ENCODE measurements at places on chromosomes 4 and X.

GRCh38 chr4:13907255-13907751 lies 279.8 kb upstream of the BOD1L1 start:
- DNase-seq, result no peak

DNA sequence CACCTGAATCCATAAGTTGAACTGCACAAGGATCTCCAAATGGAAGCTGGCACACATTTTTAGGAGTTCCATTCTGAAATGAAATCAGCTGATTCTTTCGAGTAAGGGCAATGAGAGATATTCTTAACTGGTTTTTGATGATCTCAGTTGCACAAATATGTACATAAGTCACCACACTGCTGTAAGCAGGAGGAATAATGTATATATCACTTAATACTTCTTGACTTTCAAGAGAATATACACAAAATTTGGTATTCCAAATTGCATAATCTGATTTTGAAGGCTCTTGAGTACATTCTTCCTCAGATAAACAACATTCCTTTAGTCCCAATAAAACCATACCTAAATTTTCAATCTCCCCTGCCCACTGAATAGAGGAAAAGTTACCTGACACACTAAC lies 8.2 kb downstream of the FANCB start:
- DNase-seq, result no peak

GRCh38 chrX:5907207-5907606 lies 321.5 kb downstream of the NLGN4X start:
- DNase-seq, result no peak

DNA sequence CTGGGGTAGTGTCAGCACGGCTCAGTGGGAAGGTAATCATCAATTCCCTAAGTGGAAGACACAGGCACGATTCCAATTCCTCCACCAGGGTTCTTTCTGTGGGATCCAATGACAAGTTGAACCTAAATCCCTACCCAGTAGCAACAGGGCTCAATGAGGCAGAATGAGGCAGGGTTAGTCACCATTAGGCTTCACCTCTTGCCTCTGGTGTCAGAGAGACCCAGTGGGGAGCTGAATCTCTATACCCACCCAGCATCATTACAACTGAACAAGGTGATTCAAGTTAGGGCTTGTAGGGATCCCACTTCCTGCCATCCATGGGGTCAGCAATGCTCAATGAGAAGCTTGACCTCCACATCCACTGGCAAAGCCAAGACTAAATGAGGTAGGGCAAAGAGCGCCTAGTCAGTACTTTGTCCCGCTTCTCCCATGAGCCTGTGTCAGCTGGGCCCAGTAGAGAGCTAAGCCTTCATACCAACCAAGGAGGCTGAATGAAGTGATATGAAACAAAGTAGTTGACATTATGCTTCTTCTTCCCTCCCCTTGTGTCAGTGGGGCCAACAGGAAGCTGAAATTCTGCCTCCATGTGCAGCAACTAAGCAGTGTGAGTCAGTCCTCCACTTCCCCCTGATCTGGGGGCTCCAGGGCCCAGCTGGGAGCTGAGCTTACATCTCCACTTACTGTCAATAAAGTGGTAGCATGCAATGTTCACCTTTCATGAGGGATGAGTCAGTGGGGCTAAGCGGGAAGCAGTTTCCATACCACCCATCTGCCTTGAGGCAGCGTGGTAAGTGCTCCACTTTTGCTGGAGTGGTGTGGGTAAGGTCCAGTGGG lies 36.4 kb upstream of the RBM41 start:
- no peak for DNase-seq

- DNase-seq, result no peak
Measured at GRCh38 chr4:74805601-74806000, 11.3 kb upstream of the BTC start.

- no peak for DNase-seq
Measured at GRCh38 chr4:118273642-118274041, 79.2 kb downstream of the PRSS12 start.

DNA sequence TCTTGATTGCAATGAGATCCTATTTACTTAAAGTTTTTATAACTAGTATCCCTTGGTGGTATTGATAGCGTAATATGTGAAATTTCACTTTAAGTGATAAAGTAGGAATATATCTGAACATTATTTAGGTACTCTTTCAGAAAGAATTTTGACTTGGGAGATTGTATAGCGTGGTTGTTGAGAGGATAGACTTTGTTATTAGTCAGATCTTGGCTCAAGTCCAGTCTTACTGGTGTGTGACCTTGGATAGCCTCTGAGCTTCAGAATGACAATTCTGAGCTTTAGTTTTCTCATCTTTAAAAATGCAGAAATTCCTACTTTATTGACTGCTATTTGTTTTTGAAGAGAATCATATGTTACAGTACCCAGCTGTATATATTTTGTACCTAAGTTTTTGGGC lies 32.6 kb downstream of the DCK start:
- DNase-seq, result peak; percentile 87

DNA sequence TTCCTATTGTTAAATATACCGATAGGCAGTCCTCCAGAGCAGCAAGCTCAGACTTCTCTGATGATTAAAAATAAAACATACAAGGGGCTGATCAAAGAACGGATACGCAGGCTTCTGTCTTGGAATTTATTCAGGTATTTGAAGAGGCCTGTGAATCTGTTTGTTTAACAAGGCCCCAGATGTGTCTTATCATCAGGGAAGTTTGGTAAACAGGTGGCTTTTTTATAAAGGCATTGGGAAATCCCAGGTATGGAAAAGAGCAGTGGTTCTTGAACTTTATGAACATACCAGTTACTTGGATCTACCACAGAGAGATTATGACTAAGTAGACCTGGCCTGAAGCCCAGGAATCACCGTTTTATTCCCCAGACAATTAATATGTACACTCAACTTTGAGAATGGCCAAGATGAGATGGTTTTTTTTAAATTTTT lies 47.9 kb downstream of the SOWAHB start:
- no peak for DNase-seq

DNA sequence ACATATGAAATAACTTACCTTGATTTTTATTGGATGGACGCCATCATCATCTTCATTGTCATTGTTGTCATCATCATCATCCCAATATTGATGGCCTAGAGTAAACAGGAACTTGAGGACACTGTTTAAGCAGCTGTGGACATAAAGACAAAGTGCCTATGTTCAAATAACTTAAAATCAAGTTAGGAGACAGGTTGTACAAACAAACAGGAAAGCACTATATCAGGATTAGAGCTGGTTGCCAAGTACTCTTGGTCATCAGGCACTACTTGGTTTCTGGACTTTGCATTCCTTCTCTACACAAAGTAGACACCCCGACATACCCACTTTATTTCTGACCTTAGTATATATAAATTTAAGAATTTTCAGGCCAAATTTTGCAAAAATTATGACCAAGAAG lies 608.6 kb downstream of the KLHL13 start:
- no peak for DNase-seq

DNA sequence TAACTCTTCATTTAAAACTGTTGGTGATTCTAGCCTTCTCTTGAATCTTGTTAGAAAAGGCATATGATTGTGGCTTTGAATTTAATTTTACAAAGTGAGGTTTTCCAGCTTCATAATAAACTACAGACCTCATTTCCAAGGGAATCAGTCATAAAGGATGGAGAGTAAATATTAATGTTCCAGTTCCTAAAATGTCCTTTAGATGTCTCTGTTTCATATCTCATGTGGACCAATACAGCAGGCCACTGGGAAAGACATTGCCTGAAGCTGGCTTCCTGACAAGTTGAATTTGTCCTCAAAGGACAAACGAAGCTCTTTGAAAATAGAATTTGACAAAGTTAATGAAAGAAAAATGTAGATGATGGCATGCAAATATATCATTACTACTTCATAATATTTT lies 125.4 kb downstream of the ZNF330 start:
- no peak for DNase-seq

DNA sequence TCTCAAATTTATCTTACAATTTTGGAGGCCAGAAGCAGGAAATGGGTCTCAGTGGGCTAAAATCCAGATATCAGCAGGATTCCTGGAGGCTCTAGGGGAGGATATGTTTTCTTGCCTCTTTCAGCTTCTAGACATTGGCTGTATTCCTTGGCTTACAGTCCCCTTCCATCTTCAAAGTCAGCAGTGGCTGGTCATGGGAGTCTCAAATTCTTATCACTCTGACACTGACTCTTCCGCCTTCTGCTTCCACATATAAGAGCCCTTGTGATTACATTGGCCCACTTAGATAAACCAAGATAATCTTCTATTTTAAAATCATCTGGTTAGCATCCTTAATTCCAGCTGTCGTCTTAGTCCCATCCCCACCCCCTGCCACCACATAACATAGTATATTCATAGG lies 113.0 kb downstream of the PCDH7 start:
- DNase-seq, result no peak

GRCh38 chr4:26719954-26720552 lies 136.2 kb downstream of the TBC1D19 start:
- DNase-seq, result no peak

- no peak for DNase-seq
Measured at GRCh38 chr4:76616526-76616925, 181.5 kb downstream of the SHROOM3 start.

DNA sequence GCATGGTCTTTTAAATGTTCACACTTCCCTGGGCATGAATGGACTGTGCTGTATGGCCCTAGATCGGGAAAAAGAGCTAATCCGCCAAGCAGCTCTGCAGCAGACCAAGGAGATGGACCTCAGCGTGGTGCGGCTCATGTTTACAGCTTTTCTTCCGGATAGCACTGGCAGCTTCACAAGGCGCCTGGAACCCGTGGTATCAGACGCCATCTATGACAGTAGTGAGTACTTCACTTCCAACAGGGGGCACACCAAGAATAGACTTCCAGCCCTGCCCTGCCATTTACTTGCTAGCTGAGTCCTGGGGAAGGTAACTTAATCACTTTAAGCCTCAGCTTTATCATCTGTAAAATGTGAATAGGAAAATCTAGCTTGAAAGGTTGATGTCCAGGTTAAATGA lies 77.7 kb downstream of the NFKB1 start:
- DNase-seq, result peak; percentile 33

DNA sequence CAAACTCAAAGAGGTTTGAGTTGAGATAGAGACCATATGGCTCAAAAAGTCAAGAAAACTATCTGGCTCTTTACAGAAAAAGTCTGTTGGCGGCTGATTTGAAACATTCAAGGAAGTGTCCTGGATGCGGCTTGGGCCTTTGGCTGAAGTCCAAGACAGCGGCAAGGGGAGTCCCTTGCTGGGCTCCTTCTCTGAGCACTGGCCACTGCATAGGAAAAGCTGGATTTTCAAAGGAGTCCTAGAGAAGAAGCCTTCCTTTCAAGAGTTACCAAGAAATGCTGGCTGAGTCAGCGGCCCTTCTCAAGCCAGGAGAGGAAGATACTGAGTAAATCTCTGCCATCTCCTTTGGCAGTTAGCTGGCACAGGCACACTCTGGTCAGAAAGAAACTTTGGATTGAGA lies 12.1 kb downstream of the APLN start:
- no peak for DNase-seq

- no peak for DNase-seq
Measured at GRCh38 chrX:110251526-110251925, 66.4 kb downstream of the AMMECR1 start.

DNA sequence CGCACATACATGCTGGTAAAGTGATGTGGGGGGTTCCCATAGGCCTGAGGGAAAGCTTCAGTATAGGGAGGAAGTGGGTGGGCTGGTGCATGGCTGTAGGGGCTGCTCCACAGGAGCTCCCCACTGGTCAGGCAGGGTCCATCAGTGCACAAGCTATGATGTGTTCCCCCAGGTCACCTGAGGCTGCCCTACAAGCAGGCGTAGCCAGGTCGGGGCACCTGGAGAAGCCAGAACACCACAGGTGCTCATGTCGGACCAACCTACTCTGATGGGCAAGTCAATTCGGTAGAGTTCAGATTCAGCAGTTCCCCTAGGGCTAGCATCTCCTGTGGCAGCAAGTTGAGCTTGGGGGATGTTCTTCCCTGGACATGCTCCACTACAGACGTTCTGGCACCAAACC lies 103.3 kb upstream of the EPHA5 start:
- no peak for DNase-seq

DNA sequence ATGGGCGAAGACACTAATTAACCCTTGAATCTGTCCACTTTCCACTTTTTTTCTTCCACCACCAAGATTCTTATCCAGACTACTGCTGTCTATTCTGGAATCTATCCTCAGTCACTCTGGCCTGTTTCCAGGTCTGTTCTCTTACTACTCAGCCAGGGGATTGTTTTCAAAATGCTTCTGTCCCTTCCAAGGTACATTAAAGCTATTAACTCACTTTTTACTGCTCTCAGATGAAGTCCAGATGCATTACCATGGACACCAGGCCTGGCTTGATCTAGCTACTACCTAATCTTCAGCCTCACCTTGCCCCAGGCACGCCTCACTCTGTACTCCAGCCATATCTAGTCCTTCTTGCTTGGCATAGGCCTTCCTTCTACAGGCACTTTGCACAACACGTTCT lies 66.4 kb downstream of the GALNT7 start:
- DNase-seq, result no peak

- no peak for DNase-seq
Measured at GRCh38 chrX:103155201-103155600, 59.7 kb upstream of the BEX4 start.

DNA sequence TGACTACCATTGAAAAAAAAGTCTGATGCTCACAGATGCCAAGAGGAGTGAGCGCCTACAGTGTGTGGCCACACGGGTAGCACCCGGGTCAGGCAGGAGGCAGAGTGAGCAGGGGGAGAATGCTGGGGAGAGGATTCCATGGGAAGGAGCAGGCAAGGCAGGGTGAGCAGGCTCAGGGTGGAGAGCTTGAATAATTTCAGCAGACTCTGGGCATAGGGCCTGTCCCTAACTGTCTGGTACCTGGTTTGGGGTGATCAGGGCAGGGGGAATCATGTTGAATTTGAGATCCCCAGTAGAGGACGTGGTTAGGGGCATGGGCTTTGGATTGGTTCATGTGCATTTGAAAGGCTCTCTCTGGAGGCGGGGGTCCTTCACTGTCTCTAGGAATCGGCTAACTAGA lies 51.2 kb upstream of the TLR3 start:
- no peak for DNase-seq

DNA sequence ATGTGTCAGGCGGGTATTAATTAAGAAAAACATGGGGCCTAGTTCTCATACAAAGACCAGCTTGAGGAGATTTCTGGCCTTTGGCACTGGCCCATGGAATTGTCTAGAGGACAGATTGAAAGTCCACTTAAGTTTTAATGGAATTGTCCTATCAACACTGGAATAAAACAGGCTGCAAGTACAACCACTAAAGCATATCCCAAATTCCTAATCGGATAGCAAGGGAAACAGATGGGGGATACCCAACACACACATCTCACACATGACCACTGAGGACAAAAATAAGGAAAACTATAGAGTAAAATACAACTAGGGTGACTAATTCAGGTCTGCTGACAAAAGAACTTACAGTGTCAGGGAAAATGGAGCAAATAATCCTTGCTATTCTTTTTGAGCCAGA lies 167.8 kb downstream of the GASK1B start:
- DNase-seq, result no peak

GRCh38 chr4:110122201-110122600 lies 76.2 kb downstream of the ELOVL6 start:
- DNase-seq, result no peak

DNA sequence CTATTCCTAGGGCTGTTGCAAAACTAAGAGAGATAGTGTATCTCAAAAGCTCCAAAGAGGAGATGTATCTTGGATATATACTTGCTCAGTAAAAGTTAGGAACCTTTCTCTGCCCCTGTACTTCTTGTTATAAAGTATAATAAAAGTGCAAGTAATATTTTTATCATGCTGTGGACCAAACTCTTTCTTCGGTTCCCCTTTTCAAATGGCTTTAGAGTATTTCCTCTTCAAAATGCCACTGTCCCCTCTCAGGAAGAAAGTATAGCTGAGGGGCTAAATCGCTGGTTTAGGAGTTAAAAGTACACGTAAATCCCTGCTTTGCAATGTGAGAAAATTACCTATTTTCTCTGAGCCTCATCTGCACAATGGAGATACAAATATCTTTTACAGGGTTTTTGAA lies 169.1 kb upstream of the FTHL17 start:
- no peak for DNase-seq

Measured in hematopoietic multipotent progenitor cell treated with erythropoietin and hydrocortisone succinate and interleukin-3 and kit ligand, for 17 days (in vitro differentiated cells).